B cell (primary cell): ENCODE measurements at places on chromosomes 6 and 20. TPM values are rescaled to one million over a fixed set of nuclear protein-coding genes. Genes with fewer than 3 reads are reported as not detected.
A peak's percentile ranks its signal among the peaks of the same experiment; 100 is the strongest.

DNA sequence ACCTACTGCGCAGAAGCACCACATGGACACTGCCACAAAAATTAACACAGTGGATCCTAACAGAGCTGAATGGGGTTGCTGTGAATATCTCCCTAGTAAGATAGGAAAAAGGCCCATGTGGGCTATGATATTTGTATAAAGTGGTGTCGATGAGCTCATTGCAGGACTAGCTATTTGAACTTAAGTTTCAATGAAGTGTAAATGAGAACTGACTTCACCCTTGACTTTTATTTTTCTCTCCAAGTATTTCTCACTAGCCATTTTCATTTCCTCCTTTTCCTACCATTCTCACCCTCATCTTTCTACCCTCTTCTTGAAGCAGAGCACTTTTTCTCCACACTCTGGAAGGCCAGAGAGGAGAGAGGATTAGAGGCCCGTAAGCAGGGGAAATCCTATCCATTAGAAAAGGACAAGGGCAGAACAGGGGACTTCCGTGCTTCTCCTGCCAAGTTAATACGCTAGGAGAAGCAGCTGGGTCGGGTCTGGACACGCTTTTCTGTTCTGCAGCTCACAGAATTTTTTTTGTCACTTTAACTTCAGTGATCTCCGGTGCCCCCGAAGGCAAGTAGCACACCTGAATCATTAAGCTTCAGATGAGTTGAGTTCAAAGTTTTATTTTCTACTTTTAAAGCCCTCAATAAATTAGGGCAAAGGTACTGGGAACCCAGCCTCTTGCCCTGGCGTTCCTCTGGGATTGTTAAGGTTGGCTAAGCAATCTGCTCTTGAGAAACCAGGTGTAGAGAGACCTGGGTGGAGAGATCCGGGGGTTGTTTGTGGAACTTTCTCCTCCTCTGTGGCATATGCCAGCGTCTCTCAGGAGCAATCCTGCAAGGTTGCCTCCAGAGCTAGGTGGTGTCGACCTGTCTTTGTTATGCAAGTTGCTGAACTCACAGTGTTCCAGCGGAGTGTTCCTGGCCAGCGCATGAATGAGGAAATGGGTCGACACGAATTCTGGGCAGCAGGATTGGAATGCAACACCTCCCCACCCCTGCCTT is 56.2 kb upstream of the ARID1B start:
- DNase-seq = peak; percentile 46

Gene VWA7
- 3.2 and 6.0 TPM in 2 replicates for polyA plus RNA-seq

- DNase-seq = no peak
Measured at GRCh38 chr20:14979453-14979986, 642.1 kb upstream of the FLRT3 start.

GRCh38 chr6:128158496-128158895 is 257.6 kb upstream of the THEMIS start:
- DNase-seq = no peak

Gene DEFB132
- not detected in 2 replicates for polyA plus RNA-seq

DNA sequence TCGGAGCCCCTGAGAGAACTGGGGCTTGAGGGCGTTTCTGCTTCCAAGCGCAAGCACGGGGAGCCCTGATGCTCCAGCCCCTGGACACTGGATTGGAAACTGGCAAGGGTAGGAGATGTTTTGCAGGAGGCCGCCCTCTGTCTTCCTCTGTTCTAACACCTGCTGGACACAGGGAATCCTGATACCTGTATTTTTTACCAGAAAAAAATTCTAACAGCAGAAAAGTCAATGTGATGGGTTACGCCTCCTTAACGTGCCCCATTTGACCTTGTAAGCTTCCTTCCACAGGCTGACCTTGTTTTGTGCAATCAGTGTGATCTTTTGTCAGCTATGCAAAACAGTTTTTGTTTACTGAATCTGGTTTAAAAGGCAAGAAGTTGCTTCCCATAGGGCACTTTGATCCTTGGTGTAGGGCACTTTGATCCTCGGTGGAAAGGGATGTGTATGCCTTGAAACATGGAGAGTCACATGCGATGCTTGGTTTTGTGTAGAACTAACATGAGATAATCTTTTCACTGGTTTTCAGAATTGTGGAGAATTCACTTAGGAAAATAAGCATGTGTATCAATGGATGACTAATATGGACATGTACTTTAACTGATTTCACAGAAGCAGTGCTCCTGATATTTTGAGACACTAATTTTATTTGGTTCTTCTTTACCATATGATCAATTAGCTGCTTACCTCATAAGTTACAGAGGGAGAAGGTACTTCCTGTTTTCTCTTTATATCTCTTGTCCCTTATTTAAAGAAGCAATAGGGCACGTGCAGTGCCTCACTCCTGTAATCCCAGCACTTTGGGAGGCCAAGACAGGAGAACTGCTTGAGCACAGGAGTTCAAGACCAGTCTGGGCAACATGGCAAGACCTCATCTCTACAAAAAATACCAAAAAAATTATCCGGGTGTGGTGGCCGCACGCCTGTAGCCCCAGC is 59.9 kb upstream of the MAP3K4 start:
- DNase-seq = no peak

Gene DZANK1
- 2.8 and 4.2 TPM in 2 replicates for polyA plus RNA-seq

GRCh38 chr6:6908121-6908520 is 199.6 kb upstream of the RREB1 start:
- DNase-seq = no peak

Gene SMOC2
- 0.06 TPM in 1 of 2 replicates, not detected in the other for polyA plus RNA-seq

Gene SLC4A11
- polyA plus RNA-seq = 0.79 and 0.85 TPM in 2 replicates
